ENCODE measurements at places on chromosomes 2 and 18.
A peak's percentile ranks its signal among the peaks of the same experiment; 100 is the strongest.

- DNase-seq: no peak
Measured at GRCh38 chr2:72032481-72033041, 115.1 kb downstream of the CYP26B1 start.

GRCh38 chr2:43105586-43106558 lies 120.5 kb downstream of the ZFP36L2 start:
- DNase-seq: no peak

DNA sequence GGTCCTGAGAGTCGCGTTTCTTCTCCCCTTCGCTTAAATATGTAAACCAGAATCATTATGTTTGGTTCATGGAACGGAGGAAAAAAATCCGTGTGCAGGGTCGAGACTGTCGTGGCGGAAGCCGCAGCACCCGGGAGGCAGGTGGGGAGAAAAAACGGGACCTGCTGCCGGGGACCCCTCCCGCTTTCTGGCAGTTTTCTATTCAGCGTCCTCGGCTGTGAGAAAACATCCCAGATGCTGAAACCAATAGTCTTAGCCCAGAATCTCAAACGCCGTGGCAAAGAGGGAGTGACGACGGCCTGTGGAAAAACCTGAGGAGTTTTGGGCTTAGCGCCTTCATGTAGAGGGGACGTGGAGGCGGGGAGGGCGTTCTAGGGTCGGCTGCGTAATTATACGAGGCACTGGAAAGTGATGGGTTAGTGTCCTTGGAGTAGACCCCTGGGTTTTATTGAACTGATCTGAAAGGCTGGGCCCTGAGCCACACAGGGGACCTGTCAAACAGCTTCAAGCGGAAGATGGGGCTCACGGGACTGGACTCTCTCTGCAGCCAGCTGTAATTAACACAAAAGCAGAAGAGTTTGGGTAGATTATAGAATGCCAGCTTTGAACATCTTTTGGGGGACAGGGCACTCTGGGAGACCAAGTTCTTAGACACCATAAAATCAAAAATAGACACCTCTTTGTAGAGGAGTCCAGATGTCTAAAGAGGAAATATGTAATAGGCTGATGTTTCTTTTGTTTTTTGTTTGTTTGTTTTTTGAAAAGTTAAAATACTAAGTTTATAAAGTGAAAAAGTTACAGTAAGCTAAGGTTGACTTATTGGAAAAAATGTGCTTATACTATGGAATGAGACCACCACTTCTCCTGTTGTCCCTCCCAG lies 834 bp upstream of the BUB1 start:
- DNase-seq: peak; percentile 24

DNA sequence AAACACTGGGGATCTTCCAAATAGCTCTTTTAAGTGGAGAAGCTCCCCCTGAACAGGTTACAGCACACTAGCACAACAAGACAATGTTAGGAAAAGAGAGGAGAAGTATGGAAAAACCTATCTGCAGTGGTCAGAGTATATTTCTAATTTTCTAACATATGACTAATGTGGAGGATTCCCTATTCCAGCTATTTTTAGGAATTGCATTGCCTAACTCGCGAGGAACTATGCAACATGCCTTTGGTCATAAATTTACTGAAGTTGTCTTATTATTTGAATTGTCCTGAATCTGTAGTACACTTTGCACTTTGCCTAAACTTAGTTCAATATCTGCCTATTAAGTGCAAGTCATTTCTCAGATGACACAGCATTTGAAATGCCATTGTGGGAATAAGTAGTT lies 381.4 kb downstream of the CCDC85A start:
- DNase-seq: no peak

DNA sequence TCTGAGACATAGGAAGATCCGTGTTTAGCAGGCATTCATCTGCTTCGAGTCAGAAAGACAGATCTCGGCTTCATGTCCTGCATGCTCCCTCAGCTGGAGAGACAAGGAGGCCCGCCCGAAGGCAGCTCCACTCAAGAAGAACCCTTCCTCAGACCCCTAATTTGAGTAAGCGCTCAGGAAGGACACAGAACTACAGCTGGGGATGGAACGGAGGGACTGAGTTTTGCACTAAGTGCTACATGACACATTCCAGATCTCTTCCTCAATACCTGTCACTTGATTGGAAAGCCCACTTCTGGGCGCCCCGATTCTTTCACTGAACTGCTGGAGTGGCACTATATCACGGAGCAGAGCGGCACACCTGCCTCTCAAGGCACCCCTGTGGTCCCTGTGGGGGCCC lies 185.6 kb upstream of the PXDN start:
- no peak for DNase-seq

DNA sequence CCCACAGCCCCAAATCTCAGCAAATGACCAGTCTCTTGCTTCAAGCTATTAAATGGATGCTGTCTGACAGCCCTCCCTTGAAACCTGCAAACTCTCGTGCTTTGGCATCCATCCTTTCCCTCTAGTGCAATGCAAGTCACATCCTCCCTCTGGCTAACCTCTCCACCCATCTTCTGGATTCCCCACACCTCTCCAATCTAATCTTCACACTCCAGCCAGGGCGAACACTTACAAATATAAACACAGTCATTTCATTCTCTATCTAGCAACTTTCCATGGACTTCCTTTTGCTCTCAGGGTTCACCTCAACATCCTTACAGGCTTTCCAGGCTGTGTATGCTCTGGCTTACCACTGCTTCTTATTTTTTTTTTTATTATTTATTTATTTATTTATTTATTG lies 10.1 kb upstream of the NARS1 start:
- no peak for DNase-seq

DNA sequence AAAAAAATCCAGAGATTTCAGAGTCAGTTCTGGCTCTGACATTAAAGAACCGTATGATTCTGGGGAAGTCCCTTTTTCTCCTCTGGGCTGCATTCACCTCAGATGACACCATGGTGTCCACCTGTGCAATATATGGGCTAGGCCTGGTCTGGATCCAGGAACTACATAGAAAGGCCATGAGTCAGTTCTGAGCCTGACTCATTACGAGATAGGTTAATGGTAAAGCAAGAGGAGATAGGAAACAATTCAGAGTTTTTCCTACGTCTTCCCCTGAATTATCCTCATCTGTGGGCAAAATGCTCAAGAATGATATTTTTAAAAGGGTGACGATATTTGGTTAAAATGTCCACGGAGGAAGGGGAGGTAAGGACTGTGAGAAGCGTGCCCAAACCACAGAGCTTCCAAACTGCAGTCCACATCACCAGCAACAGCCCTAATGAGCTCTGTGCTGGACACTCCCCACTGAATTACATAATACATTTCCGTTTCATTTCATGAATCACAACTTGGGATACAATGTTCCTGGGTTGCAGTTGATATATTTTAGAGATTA lies 180.1 kb upstream of the OSR1 start:
- DNase-seq: no peak

DNA sequence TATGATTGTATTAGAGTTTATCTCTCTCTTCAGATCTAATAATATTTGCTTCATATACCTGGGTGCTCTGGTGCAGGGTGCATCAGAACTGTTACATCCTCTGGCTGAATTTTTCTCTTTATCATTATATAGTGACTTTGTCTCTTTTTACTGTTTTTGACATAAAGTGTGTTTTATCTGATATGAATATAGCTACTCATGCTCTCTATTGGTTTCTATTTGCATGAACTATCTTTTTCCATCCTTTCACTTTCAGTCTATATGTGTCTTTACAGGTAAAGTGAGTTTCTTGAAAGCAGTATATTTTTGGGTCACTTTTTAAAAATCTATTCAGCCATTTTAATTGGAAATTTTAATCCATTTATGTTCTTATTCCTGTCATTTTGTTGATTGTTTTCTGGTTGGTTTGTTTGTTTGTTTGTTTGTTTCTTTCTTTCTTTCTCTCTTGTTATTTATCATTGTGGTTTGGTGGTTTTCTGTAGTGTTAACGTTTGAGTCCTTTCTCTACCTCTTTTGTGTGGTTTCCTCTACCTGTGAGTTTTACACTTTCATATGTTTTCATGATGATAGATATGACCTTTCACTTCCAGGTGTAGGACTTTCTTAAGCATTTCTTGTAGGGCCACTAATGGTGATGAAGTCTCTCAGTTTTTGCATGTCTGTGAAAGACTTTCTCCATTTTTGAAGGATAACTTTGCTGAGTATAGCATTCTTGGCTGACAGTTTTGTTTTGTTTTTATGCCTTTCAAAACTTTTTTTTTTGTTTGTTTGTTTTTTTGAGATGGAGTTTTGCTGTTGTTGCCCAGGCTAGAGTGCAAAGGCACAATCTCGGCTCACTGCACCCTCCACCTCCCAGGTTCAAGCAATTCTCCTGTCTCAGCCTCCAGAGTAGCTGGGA lies 54.9 kb downstream of the CCNT2 start:
- no peak for DNase-seq

GRCh38 chr2:184696644-184697043 lies 98.3 kb downstream of the ZNF804A start:
- no peak for DNase-seq

GRCh38 chr2:207258263-207258991 lies 92.7 kb upstream of the KLF7 start:
- no peak for DNase-seq

DNA sequence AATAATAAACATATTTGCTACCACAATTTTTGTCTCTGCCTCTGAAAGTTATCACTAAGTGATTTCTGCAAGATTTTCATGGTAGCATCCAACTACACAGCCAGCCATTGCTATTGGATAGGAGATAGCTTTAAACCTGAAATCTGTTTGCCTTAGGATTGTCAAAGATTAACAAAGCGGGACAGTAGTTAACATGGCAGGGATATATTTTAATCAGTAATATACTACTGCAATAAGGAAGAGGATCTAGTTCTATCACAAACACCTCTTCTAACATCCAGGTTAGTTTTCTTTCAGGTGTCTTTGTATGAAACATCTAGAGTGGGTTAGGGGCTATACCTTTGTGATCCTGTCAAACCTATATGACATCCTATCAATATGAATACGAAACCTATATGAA lies 641.3 kb downstream of the DPP10 start:
- DNase-seq: no peak

- no peak for DNase-seq
Measured at GRCh38 chr2:232949016-232949415, 64.0 kb downstream of the NGEF start.

DNA sequence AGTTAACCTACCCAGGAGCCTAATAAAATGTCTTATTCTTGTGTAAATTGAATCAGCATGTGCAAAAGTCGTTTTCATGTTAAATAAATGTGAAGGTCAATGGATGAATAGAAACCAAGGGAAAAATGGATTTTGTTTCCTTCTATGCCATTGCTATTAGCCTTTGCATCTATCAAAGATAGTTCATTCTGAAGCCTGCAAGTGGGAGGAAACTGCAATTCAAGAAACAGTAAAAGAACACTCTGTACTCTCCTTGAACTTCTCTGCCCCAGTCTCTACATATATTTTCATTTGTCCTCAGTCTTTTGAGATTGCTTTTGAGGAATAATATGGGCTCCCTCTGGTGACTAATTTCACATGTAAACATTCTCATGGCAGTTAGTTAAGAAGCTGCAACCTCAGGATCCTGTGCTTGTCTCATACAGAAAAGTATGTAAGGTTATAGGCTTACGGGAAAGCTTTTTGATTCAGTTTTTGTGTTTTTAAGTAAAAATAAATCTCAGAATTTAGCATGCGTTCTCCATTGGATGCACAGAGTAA lies 1590.0 kb upstream of the LRRTM1 start:
- no peak for DNase-seq

DNA sequence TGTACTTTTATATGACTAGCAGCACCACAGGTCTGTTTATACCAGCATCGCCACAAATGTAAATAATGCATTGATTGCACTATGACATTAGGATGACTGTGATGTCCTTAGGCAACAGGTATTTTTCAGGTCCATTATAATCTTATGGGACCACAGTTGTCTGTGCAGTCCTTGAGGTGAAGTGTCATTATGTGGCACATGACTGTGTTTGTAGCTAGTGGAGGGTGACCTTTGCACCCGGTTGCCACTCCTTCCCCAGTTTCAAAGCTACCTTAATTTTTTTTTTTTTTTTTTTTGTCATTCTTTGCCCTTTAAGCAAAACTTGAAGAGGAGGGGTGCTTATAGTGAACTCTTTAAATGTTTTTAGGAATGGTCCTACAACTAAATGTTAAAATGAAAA lies 386.4 kb downstream of the THSD7B start:
- no peak for DNase-seq
